ENCODE measurements at places on chromosomes 13 and 19.
A peak's percentile ranks its signal among the peaks of the same experiment; 100 is the strongest.

GRCh38 chr19:33281296-33281926 lies 20.9 kb downstream of the CEBPA start:
- DNase-seq: no peak

DNA sequence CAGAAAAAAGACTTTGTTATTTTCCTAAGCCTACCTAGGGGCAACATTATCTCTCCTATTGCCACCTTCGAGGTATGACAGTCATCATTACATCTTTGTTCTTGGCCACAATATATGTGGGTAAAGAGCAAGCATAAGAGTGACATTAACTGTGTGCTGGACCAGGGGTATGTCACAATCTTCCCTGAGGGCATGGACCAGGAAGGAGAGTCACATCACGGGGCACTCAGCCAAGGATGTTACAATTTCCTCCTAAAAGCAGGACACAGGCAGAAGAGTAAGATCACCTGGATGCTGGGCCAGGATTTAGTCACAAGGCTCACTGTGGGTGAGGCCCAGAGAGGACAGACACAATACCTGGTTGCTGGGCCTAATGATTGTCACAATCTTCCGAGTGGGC lies 53.0 kb upstream of the ZNF728 start:
- DNase-seq: no peak

- no peak for DNase-seq
Observed at GRCh38 chr13:32032759-32033158, 1.2 kb downstream of the FRY start.

DNA sequence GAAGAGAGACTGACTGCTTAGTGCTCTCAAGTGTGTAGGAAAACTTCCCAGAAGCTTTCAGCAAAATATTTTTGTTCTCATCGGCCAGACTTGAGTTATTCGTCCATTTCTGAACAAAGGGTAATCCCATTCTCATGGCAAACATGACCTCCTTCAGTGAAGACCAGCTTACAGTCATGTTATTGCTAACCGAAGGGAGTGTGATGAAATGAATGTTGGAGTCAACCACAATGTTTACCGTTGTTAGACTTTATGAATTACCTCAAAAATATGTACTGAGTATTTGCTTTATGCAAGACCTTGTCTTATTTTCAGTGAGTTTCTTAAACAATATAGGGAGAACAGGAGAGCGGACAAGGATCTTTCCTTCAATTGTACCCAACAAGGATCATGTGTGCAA lies 228.6 kb downstream of the LMO7 start:
- no peak for DNase-seq

- no peak for DNase-seq
Observed at GRCh38 chr13:105608104-105608503, 927.4 kb downstream of the EFNB2 start.

DNA sequence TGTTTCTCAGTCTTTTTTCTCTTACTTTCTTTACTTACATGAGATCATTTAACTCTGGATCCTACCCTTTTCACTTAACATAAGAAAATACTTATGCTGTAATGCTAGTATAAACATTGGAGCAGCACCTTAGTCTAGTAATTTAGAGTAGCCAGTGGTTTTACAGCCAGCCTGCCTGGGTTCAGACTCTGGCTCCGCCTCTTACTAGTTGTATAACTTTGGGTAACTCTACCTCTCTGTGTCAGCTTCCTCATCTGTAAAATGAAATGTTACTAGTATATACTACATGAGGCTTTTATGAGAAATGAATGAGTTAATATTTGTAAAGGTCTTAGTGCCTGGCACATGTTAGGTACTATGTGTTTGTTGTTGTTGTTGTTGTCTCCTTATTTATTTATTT lies 5.6 kb downstream of the CDADC1 start:
- DNase-seq: no peak

- DNase-seq: no peak
Observed at GRCh38 chr19:50492303-50493052, 15.8 kb upstream of the GARIN5A start.

- DNase-seq: no peak
Observed at GRCh38 chr13:112892426-112893206, 76.4 kb upstream of the MCF2L start.

DNA sequence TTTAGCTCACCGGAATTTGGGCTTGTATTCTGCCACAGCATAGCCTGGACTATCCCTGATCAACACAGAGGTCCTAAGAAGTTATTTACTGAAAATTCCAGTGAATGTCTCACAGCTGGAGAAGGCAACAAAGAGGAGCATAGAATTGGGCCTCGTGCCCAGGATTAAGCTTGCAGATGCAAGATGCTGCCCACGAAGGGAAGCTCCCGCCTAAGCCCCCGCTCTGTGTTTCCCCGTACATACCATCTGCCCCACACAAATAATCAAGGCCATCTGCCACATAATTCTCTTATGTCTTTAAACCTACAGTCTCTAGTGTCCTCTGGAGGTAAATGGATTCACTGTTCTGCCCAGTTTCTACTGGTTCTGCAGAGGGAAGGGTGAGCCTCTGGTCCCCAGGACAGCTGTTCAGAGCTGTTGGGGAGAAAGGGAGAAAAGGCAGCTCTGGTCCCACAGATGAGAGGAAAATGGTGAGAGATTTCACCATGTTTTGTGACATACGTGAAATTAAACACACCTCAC lies 7.4 kb upstream of the TPP2 start:
- DNase-seq: no peak

DNA sequence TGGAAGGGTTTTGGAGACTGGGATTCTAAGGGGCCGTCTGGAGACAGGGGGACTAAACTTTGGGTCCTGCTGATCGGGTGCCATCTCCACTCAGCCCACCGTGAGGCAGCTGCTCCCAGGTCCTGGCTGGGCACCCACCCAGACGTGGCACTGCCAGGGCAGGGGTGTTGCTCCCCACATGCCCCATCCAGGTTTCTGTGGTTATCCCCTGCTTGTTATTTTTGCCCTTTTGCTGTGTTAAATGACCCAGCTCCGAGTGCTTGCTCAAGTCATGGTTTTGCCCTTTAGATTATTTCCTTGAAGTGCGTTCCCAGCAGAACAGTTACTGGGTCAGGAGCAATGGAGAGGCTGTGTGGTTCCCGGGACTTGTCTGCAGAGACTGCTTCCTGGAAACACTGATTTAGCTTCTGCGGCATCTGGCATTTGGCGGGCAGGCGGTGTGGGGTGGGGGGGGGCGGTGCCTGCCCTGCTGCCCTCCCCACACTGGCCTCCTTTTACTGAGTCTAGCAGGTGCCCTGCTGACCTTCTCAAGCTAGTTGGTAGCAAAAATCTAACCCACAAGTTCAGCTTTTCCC lies 1.9 kb downstream of the RAB11B start:
- no peak for DNase-seq

DNA sequence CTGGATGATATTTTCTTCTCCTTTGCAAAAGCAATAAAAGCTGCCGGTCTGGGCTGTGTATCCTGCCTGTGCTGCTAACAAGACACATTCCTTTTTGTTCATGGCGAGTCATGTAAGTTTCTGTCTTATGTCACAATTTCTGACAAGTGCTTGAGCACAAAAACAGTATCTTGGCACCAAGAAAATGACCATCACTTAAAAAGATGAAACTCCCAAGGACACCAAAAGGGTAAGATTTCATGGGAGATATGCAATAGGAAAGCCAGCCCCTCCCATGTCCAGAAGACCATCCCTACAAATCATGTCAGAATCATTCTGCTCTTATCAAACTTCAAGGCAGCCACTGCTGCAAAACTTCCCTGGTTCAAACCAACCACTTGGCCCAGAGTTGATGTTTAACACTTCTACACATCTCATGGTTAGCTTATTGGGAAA lies 375.4 kb upstream of the ZNF507 start:
- DNase-seq: no peak

DNA sequence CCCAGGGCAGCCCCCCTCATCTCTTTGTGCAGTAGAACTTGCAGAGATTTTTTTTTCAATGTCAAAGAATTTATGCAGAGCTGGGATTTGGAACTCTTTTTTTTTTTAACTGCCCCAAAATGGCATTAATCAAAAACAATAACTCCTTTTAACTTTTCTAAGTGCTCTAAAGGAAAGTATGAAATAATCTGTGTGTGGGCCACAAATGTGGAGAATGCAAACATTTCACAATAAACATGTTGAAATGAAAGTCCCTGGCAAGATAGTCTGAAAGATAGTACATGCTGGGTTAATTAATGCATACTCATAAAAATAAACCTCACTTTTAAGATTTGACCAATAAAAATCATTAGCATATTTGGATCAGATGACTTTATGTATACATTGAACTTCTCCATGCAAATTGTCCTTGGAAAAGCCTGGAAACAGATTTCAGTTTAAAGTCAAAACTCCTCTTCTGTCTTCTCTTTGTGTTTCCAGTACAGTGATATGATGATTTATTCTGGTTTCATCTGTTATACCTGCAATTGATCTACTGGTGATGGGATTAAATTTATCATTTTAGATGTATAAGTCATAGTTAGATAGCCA lies 30.5 kb upstream of the ZNF536 start:
- DNase-seq: no peak

- peak; percentile 77 for DNase-seq
Observed at GRCh38 chr19:18588611-18589379, at the start of gene REX1BD. Gene REX1BD, plus strand, starts transcription at chr19:18588798. Its CDS starts 4 bp downstream, at chr19:18588802.

DNA sequence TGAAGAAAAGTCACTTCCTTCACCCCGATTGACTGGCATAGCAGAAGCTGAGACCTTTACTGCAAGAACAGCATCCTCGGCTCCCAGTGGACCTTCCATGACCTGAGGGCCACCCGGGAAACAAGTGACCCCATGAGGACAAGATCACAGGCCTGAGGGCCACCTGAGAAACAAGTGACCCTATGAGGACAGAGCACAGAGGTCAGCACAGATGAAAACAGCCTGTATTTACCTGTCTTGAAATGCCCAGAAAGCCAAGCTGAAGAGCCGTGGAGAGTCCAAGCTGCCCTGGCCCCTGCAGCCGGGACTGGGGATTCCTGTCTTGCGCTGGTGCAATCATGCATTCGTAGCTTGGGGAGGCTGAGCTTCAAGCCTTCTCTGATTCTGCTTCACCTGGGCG lies 114.2 kb upstream of the SPACA7 start:
- DNase-seq: no peak

GRCh38 chr13:41384749-41385503 lies 72.4 kb upstream of the RGCC start:
- DNase-seq: peak; percentile 13

DNA sequence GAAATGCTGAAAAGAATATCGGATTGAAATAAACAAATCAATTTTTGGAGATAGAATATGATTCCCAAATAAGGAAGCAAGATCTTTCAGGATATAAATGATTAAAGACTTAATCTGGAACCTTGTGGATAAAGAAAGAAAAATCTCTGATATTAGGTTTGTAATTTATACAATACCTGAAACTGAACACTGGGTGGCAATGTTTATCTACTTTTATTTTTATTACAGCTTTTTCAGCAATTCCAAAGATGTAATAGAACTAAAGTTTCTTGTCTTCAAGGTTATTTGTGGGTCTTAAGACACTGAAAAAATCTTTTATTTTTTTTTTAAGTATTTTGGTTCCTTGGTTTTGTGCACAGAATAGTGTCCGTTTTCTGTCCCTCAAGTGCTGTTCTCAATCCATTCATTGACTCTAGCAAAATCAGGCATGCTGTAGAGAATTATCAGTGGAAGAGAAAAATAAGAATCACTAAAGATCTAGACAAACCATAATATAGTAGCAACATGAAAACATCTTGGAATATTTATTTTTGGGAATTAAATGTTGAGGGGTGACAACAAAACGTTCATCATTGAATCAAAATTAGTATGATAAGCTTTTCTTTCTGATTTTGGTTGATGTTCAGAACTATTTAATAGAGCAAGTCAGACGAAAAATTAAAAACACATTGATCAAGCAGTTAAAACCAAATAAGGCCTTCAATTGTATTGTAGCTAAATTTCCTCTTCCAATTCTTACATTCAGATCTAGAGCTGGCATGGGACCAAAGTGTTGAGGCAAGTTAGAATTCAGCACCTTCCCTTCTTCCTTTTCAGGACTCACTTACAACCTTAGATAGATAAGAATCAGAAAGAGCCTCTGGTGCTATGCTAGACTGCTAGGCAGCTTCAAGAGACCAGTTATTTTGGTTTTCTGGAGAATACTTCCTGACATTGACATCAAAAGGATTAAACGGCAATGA lies 704.4 kb upstream of the PCDH20 start:
- DNase-seq: peak; percentile 78

DNA sequence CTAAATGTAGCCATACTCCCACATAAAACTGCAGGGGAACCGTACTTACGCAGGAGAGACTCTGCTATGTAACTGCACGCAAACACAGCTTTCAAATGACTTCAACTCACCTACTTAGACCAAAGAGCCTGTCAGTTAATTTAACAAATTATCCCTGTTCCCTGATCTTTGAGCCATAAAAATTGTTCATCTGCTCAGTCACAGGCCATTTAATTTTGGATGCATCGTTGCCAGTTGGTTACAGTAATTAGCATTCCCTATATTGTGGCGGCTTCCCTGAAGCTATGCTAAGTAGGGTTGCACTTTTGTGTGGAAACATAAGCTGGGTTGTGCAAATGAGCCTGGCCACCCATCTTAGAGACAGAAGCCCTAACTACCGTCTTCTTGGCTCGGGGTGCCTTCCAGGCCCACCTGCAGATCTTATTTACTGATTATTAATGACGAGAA lies 21.2 kb upstream of the OBI1 start:
- peak; percentile 42 for DNase-seq

DNA sequence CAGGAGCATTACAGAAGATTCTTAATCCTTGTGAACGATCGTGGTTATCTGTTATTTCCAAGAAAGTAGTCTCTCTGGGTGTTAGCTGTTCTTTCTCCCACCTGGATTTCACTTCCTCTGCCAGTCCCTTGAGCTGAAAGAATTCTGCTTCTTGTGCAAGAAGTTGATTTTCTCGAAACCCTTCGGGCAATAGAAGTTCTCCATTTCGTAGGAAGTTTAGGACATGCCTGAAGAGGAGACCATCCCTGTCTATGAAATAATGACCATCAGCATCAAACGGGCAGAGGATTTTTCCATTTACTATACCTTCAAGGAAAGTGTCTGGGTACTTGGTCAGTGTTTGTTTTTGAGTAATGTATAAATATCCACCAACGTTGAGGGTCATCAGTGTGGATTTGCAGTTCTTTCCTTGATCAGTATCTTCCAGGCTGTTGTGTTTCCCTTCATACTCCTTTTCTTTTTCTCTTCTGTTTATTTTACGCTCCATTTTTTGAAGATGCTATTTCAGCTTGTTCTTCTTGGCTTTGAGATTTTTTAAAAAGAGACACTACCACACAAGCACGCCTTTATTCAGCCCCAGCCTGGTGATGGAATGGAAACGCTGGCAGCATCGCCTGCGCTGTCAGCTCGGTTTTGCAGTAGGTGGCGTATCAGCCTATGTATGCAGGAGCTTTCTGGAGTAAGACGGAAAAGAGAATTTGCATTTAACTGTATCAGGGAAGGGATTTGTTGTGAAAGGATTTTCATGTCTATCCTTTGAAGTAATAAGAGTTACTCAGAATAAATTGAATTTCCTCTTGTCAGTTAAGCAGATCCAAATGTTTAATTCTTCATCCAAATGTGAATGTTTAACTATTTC lies 6.5 kb downstream of the KCTD4 start:
- DNase-seq: no peak

GRCh38 chr13:77009011-77009410 lies 17.1 kb downstream of the CLN5 start:
- no peak for DNase-seq

- DNase-seq: no peak
Observed at GRCh38 chr13:25632166-25632888, 260.6 kb downstream of the ATP8A2 start.

- DNase-seq: no peak
Observed at GRCh38 chr19:19866611-19867248, 1.0 kb downstream of the ZNF253 start.

GRCh38 chr13:101303521-101303920 lies 112.8 kb downstream of the NALCN start:
- DNase-seq: no peak

All from HEK293T (cell line).